Stimulated activated CD4-positive, alpha-beta T cell treated with anti-CD3 and anti-CD28 coated beads, TNF-alpha, amount 100 ng/mL, for 1 hour (primary cell): ENCODE measurements at places on chromosomes 13 and 19.

GRCh38 chr13:77595166-77595810 is 59.8 kb downstream of the SCEL start:
- DNase-seq = no peak

DNA sequence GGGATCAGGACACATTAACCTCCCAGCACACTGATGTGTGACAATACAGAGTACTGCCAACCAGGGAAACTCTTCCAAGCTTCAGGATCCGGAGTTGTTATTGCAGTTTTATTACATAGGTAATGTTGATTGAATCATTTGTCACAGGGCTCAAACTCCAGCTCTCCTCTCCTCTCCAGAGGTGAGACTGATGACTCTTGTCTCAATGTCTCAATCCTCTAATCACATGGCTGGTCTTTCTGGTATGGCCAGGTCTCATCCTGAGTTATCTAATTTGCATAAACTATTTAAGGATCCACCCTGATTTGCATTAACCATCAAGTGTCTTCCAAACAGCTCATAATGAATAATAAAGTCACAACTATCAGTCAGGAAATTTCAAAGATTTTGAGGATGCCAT is 522.6 kb upstream of the PCDH9 start:
- no peak for DNase-seq

DNA sequence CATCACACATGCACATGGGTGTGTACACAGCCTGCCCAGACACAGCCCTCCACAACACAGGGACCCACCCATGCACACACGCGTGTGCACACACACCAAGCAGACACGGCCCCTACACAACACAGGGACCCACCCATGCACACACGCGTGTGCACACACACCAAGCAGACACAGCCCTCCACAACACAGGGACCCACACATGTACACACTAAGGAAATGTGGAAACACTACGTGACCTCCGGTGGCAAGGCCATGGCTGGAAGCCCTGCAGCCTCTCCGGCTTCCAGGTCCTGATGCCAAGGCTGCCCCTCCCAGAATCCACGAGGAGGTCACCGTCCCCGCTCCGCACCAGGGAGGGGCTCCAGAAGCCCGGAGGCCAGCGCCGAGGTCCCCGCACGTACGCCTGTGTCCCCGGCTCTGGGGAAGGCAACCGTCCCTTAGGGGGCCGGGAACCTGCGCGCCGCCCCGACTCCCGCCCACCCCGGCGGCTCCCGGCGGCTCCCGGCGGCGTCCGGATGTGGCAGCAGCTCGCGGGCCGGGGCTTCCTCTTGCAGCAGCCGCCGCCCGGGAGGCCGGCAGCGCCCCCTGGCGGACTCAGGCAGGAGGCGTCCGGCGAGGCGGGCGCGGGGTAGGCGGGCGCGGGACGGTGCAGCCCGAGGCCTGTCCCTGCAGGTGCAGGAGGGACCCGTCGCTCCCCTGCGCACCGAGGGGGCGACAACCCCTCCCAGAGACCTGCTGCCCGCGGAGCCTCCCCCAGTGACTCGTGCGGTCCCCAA is 29.8 kb upstream of the GRTP1 start:
- peak; percentile 59 for DNase-seq

DNA sequence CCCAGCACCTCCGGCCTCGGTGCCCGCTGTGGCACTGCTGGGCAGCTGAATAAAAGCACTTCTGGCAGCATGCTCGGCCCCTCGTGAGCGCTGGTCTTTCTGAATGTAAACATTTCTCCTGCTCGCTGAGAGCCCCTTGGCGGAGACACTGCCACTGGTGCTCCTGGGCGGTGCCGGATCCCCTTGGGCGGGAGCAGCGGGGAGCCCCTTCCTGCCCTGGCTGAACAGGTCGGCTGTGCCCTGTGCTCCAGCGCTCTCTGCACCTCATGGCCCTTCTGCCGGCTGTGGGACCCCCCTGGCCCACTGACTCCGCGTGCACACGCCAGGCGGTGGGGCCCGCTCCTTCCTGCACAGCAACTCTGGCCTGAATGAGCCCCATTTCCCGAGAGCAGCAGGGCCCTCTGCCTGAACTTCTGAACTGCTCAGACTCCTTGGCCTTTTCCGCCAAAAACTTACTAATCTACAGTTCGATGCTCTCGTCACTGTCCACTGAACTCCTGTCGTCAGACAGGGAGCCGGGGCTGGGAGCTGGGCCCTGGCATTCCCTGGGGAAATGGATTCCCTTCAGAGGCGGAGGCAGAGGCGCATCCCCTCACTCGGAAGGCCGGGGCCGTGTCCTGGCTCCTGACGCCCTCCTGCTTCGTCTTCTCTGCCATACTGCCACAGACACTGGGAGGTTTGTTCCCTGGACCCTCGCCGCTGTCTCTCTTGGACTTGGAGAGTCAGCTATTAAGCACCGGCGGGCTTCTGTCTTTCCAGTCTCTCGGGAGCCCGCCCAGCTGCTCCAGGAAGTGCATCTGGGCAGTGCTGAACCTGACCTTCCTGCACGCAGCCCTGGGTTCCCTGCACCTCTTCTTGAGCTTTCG is 14.2 kb downstream of the RB1 start:
- no peak for DNase-seq

DNA sequence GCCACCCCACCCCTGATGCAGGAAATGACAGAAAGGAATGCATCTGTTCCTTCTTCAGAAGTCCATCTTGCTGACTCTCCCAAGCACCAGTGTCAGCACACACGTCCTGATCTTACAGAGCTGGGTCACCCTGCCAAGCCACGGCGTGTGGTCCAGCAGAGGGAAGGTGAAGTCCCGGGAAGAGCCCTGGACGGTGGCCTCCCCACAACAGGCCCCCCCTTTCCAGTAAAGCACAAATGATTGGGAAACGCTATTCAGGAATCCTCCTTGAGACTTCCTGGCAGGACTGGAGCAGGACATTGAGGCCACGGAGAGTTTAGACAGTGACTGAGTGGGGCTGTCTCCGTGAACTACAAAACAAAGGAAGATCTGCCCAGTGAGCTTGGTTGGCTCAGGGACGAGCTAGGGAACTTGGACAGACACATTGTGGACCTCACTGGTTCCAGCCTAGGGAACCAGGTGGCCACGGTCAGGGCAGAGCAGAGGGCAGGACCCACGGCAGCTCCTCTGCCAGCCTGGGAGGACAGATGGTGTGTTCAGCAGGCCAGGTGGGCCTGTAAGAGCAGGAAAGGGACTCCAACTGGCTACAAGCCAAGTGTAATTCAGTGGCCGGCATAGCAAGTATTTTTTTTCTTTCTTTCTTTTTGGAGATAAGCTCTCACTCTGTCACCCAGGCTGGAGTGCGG is 41.7 kb downstream of the ELL start:
- DNase-seq = no peak

GRCh38 chr19:32168111-32168510 is 177.3 kb upstream of the ZNF507 start:
- DNase-seq = no peak

DNA sequence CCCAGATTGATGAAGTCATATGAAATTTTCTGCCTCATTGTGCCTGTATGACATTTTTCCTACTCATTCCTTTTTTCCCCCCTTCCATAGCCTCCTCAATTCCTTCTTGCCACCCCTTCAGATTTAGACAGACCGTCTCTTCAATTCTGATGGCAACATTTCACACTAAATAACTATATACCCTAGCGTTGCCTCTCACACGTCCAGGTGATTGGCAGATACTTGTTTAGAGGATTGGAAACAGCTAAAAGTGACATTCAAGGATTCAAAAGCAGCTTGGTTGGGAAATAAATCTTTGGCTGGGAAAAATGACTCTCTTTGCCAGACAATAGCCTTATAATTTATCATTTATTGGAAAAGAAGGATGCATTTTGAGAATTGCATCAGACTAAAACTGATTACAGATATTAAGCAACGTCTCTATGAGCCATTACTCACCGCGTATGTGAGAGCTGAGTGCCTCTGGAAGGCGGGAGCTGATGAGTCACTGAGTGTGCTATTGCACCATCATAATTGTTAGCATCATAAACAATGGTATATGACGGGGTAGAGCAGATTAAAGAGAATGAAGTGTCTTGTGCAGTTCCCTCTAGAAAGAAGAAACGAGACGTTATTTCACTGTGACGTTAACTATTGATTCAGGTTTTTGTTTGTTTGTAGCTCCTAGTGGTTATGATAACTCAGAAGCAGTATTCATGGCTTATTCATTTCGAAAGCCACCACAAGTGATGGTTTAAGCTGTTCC is 61.1 kb upstream of the FAM216B start:
- DNase-seq = no peak

DNA sequence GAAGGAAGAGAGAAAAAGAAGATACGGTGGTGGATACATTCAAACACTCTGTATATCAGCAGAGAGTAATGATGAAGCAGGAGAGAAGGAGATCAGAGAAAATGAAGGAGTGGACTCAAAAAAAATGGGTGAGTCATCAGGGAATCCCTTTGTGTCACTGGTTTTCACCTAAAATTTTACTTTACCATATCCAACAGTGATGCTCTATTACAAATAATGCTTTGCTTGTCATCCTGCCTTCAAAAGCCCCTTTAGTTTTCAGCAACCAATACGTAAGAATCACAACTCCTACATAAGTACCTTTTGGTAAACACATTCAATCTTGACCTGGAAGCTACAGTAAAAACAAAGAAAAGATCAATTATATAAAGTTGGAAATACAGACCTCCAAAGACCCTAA is 88.8 kb downstream of the ENOX1 start:
- DNase-seq = no peak

- DNase-seq = no peak
Observed at GRCh38 chr13:34833562-34834182, 108.4 kb upstream of the NBEA start.

GRCh38 chr19:32200312-32201038 is 144.9 kb upstream of the ZNF507 start:
- DNase-seq = no peak
